ENCODE measurements at places on chromosomes 2 and 18.

GRCh38 chr2:239117831-239118230 lies 269.9 kb downstream of the TWIST2 start:
- no peak for DNase-seq

DNA sequence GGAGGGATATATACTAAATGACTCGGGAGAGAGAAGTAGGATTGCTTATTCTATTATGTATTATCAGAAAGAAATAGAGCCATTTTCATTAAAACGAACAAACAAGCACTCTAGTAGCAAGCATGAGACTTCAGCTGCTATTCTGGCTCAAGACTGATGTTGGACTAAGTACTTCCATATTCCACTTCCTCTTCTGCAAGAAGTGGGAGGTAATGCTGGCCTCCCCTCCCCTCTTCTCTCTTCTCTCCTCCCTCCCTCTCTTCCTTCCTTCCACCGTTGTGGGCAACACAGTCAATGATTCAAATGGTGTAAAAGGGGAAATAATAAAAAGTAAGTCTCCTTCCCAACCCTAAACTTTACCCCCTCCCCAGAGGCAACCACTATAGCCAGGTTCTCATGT lies 62.6 kb downstream of the EMX1 start:
- DNase-seq = no peak

DNA sequence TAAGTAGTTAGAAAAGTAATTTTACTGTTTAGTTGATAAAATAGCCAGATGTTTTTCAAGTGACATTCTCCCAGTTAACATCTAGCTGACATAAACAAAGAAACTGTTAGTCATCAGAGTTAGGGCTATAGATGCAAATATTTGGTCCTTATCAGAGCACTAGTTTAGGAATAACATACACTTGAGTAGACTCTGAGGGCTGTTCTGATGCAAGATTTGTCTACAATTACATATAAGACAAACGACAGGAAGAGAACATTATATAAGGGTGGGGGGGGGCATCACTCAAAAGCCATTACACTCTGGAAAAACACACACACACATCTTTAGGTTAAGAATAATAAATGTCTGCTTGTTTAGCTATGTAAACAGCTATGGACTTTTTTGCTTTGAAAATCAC lies 554.4 kb upstream of the LRRTM1 start:
- no peak for DNase-seq

GRCh38 chr2:64950226-64951160 lies 38.7 kb upstream of the SLC1A4 start:
- no peak for DNase-seq

- no peak for DNase-seq
These were observed 24.9 kb downstream of the HADHB start for GRCh38 chr2:26269571-26270158.

DNA sequence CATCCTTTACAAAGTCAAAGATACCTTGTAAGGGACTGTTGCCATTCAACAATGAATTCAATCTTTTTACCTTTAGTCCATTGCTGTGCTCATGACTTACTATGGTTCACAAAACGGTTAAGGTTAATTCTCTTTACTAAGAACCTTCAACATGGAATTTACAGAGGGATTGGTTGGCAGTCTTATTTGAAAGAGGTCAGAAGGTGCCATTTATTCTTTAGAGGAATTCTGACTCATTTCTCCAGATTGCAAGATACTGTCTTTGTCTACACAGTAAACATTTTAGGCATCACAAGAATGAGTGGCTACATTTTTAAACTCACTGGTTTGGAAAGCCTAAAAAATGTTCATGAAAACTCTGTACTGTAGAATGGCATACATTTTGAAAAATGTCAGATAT lies 17.4 kb downstream of the KCNH7 start:
- no peak for DNase-seq

- DNase-seq = no peak
These were observed 267.3 kb downstream of the CLIP4 start for GRCh38 chr2:29382486-29382885.

GRCh38 chr2:151664520-151664919 lies 69.8 kb downstream of the NEB start:
- DNase-seq = no peak

DNA sequence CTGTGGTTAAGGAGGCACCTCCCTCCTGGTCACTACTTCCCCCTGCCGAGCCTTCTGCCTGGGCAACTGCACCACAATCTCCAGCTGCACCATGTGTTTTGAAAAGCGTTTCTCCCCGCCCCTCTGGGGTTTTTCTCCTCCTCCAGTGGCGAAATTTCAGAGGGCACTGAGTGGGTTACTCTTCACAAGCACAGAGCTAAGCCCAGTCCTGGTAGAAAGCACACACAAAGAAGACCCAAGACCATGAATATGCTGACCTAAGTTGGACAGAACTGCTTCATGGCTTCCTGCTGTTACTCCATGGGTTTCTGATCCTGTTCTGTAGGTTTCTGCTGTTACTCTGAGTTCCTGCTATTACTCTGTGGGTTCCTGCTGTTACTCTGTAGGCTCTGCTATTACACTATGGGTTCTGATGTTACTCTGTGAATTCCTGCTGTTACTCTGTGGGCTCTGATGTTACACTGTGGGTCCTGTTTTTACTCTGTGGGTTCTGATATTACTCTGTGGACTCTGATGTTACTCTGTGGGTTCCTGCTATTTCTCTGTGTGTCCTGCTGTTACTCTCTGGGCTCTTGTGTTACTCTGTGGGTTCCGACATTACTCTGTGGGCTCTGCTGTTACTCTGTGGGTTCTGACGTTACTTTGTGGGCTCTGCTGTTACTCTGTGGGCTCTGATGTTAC lies 216.6 kb downstream of the RTP5 start:
- DNase-seq = no peak

- DNase-seq = no peak
These were observed 251.2 kb downstream of the ZNF804A start for GRCh38 chr2:184849516-184849915.

DNA sequence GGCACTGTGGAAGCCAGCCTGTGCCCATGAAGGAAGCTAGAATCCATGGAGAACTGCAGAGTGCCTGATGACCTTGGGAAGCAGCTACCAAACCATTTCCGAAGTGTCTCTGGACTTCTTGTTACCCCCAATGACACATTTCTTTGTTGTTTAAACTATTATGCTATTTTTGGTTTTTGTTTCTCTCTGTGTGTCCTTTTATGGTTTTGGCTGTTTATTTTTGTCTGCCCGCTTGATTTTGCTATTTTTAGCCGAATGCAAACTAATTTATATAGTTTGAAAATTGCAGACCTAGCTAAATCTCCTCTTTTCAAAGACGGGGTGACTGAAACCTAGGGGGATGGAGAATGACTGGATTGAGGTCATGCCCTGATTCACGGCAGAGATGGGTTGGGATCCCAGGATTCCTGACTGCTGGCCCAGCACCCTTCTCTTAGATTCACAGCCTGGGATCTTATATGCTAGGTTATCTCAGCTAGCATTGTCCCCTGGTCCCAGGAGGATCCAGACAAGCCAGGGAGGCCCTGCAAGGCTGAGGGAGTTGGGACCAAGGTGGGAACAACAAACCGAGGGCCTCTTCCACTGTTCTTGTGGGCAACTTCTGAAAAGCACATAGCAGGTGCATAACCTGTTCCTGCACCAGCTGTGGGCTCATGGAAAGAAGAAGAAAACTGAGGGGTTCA lies 116.3 kb upstream of the HAAO start:
- DNase-seq = no peak

GRCh38 chr18:39313992-39314391 lies 1748.4 kb upstream of the CELF4 start:
- DNase-seq = no peak

- no peak for DNase-seq
These were observed 48.2 kb upstream of the KIDINS220 start for GRCh38 chr2:8885449-8886201.

GRCh38 chr2:110766291-110766690 lies 33.9 kb downstream of the ACOXL start:
- no peak for DNase-seq

DNA sequence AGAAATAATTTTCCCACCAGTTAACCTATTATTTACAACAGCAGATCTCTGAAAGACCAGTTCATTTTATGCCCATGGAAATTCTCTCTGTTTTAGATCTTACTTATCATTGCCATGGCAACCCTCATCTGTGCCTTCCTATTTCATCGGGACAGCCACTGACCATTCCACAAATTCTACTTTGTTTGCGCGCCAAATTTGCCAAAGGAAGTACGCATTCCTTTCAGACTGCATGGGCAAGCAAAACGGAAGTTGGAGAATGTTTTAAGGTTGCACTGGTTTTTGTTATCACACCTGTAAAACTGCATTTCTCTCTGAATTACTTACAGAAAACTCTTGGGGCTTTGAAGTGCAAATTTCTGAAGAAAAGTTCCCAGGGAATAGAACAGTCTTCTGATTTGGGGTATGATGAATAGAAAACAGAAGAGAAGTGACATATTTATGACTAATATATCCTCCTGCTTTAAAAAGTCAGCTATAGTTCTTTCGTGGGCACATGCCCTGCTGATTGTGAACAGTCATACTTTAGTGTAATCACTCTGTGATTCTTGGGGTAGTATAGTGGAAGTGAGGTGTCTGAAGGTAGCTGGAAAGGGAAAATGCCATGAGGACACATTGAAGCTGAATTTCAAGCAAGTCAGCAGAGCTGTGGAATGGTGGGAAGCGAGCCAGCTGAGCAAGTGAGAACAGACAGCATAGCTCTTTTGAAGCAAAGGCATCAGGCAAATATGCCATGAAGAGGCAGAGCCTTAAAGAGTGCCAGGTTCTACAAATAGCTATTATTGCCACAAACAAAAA lies 20.9 kb downstream of the NETO1 start:
- no peak for DNase-seq

- DNase-seq = peak; percentile 13
These were observed 354.2 kb upstream of the GALNT5 start for GRCh38 chr2:156903335-156903734.

GRCh38 chr2:189486237-189486770 lies 45.0 kb downstream of the WDR75 start:
- no peak for DNase-seq

DNA sequence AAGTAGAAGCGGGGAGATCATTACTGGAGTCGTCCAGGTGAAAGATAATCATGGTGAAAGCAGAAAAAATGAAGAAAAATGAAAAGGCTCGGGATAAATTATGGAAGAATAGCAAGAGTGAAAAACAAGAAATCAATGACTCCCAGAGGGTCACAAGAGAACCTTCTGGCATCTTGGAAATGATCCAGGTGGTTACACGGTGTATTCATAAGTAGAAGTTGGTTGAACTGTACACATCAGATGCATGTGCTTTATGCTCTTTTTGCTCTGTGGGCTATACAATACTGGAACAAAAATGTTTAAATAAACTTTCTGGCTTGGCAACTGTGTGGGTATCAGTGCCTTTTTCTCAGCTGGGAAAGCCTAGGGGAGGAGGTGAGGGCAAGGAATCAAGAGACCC lies 348.9 kb downstream of the RND3 start:
- no peak for DNase-seq

GRCh38 chr18:5984245-5984644 lies 88.9 kb upstream of the TMEM200C start:
- DNase-seq = no peak

DNA sequence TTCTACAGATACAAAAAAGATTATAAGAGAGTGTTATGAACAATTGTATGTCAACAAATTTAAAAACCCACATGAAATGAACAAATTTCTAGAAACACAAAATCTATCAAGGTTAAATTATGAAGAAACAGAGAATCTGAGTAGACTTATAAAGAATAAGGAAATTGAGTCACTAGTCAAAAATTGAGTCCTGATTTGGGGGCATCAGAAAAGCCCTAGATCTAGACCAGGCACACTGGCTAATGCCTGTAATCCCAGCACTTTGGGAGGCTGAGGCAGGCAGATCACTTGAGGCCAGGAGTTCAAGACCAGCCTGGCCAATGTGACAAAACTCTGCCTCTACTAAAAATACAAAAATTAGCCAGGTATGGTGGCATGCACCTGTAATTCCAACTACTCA lies 15.3 kb upstream of the SPR start:
- no peak for DNase-seq

DNA sequence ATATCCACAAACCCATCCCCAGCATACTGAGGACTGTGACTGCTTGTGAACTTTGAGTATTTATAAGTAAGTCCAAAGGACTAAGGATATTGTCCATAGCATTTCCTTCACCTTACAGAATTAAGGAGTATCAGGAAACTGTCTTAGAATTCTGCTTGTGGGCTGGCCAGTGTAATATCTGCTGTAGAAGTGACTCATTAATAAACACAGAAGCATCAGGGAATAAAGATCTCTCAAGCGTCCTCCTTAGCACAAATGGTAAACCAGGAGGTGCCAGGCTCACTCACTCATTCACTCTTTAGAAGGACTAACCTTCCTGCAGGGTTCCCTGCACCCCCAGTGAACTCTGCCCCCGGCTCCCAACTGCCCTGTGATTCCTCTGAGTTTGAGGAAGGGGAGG lies 31.0 kb downstream of the CCDC68 start:
- DNase-seq = no peak

All from COLO829 (cell line).